ENCODE measurements at places on chromosomes 16 and 17. TPM values are rescaled to one million over a fixed set of nuclear protein-coding genes. Genes with fewer than 3 reads are reported as not detected.

The PRAC1 gene
- not detected for total RNA-seq

- DNase-seq, result no peak
These were observed 712 bp downstream of the HOXB4 start for GRCh38 chr17:48577330-48577945.

- no peak for DNase-seq
These were observed 4.8 kb downstream of the GLIS2 start for GRCh38 chr16:4320571-4321137.

The KCNAB3 gene
- 19.9 TPM for total RNA-seq

DNA sequence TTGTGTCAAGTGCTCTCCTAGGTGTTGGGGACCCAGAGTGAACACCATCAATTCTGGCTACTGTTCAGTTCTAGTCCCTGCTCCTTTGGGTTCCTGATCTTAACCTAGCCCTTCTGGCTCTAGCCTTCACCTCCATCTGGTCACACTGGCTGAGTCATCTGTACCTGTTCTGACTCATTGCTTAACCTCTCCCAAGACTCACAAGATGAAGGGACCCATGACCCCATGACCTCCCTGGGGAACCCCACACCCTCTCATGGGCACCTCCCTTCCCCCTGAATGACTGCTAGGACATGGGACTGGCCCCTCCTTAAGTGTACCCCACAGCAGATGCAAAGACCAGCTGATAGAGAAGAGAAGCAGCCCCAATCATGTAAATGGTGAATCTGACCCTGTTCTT is 345.8 kb upstream of the CDH5 start:
- DNase-seq, result no peak
